ENCODE measurements at places on chromosomes 3 and 15.

- DNase-seq: no peak
Measured at GRCh38 chr3:40920041-40920440, 279.3 kb upstream of the CTNNB1 start.

DNA sequence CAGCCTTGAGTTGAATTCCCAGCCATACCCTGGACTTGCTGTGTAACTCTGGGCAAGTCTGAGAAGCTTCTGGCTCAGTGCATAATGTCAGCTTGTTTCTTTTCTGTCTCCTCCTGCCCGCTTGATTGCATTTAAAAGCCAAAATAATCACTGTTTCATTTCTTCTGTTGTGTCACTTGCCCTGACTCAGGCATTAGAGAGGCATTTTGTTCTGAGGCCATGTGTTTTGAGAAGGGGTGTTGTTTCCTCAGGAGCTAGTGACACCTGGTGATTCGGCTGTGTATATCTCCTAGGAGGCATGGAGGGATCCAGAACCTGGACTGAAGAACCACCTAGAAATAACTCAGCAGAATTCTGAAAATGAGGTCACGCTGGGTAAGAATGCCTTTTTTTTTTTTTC lies 16.0 kb downstream of the WDR73 start:
- DNase-seq: no peak

DNA sequence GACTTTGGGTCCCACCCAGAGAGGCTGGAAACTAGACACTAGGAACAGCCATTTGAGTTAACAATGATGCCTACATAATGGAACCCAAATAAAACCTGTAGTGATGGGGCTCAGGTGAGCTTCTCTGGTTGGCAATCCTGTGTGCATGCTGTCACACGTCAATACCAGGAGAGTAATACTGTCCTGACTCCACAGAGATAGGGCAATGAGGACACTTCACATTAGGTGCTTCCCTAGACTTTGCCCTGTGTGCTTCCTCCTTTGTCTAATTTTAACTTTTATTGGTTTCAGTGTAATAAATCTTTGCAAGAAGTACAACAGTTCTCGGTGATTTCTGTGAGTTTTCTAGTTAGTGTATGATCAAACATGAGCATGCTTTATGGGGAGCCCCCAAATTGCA lies 281.8 kb upstream of the ARRDC4 start:
- no peak for DNase-seq

- DNase-seq: no peak
Measured at GRCh38 chr3:63032881-63033280, 157.7 kb upstream of the CADPS start.

DNA sequence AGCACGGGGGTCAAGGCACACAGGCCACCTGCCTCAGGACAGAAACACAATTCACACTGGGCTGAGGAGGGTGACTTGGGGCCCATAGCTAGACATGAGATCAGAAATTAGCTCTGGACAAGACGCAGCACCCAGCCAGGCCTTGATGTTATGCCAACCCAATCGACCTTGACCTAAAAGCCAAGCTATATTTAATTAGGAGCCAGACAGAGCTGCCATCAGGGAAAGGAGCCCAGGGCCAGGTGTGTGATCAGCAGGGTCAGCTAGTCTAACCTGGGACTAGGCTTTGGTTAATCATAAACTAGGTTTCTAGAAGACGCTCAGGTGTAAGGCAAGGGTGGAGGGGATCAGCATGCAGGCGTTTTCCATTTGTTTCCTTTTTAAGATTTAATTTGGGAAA lies 23.9 kb upstream of the SLC25A36 start:
- no peak for DNase-seq

GRCh38 chr15:48046813-48047438 lies 73.9 kb upstream of the SLC24A5 start:
- DNase-seq: no peak

Data from C1 segment of cervical spinal cord (tissue), 14 donors.